ENCODE measurements at places on chromosomes 2 and 18. TPM values are rescaled to one million over a fixed set of nuclear protein-coding genes. Genes with fewer than 3 reads are reported as not detected.
A peak's percentile ranks its signal among the peaks of the same experiment; 100 is the strongest.

DNA sequence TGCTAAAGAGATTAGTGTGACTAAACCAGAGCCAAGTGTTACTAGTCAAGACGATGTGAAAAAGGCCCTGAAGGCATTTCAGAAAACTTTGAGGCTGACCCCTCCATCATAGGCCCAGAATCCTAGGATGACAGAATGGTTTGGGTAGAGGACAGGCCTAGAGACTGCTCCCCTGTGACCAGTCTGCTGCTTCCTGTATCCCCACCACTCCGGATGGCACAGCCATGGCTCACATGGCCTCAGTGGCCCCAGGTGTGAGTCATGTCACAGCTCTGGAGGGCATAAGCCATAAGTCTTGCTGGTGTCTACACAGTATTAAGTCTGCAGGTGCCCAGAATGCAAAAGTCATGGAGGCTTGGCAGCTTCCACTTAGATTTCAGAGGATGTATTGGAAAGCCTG is 12.4 kb upstream of the STAT1 start:
- H3K27ac ChIP-seq: no peak overlapping the region
- H3K4me3 ChIP-seq: no peak overlapping the region
- no peak for DNase-seq
- no peaks in the 10 kb centered on the region for H3K27me3 ChIP-seq

DNA sequence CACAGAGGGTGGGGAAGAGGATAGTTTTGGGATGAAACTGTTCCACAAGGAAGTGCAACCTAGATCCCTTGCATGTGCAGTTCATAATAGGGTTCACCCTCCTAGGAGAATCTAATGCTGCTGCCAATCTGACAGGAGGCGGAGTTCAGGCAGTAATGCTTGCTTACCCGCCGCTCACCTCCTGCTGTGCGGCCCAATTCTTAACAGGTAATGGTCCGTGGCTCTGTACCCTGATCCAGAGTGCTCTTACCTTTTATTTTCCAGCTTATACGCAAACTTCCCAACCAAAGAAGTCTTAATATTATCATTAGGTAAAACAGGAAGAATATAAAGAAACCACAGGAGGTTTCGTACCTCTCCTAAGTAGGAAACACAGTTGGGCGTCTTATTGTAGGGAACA is 82.7 kb upstream of the CD302 start:
- H3K4me3 ChIP-seq: no peak overlapping the region
- no peaks in the 10 kb centered on the region for H3K27me3 ChIP-seq
- H3K4me1 ChIP-seq: peaks cover 38% of the 10 kb centered on the region
- DNase-seq: no peak
- peaks cover 89% of the 10 kb centered on the region for H3K36me3 ChIP-seq
- peak overlapping the region; percentile 91 for H3K27ac ChIP-seq

DNA sequence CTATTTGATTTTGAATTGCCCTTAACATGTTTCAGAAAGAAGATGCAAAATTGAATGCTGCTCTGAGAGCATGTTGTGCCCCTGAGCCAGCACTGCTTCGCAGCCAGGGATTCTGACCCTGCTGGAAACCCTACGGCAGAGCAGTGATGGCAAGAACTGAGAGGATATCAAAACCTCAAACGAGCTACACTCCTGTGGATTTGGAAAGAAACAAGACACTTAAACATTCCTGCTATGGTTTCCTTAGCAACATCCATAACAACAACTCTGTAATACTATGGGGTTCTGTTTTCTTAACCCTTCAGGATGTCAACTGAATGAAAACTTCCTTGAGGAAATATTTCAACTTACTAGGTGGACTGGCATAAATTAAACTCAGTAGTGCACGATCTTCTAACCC is 649.1 kb downstream of the NYAP2 start:
- no peak overlapping the region for H3K4me3 ChIP-seq
- no peak overlapping the region for H3K27ac ChIP-seq
- DNase-seq: no peak
- H3K4me1 ChIP-seq: no peaks in the 10 kb centered on the region
- no peaks in the 10 kb centered on the region for H3K36me3 ChIP-seq

DNA sequence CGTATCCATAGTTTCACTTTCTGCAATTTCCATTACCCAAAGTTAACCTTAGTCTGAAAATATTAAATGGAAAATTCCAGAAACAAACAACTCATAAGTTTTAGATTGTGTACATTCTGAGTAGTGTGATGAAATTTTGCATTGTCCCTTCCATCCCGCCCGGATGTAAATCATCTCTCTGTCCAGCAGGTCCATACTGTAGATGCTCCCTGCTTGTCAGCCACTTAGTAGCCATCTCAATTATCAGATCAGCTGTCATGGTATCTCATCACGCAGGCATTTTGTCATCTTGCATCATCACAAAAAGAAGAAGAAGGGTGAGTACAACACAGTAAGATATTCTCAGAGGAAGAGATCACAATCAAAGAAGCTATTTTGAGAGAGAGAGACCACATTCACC is 185.0 kb upstream of the STK17B start:
- peaks cover 16% of the 10 kb centered on the region for H3K27me3 ChIP-seq
- H3K4me3 ChIP-seq: no peak overlapping the region
- H3K27ac ChIP-seq: no peak overlapping the region
- no peaks in the 10 kb centered on the region for H3K36me3 ChIP-seq

CNDP1 gene
- total RNA-seq: 0.33 TPM

DNA sequence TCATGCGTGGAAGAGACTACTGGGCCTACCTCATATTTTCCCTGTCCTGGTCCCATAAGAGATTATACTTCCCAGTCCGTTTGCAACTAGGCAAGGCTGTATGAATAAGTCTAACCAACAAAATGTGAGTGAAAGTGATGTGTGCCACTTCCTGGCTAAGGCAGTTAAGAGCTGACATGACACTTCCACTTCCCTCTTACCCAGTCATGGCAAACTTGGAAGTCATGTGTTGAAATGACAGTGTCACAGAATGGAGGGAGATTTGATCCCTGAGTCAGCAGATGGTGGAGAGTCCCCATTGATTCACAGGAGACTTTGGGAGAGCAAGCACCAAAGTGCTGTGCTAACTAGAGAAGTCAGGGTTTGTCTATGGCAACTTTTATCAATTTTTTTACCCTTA is 36.4 kb downstream of the TACR1 start:
- DNase-seq: no peak
- no peak overlapping the region for H3K4me3 ChIP-seq
- no peaks in the 10 kb centered on the region for H3K4me1 ChIP-seq
- no peak overlapping the region for H3K27ac ChIP-seq

- no peaks in the 10 kb centered on the region for H3K36me3 ChIP-seq
- H3K27me3 ChIP-seq: no peaks in the 10 kb centered on the region
- DNase-seq: no peak
- H3K4me1 ChIP-seq: no peaks in the 10 kb centered on the region
- H3K27ac ChIP-seq: no peak overlapping the region
- no peak overlapping the region for H3K4me3 ChIP-seq
Observed at GRCh38 chr2:19547321-19547720, 188.9 kb upstream of the OSR1 start.

ASPRV1 gene
- total RNA-seq: 0.56 TPM

GRCh38 chr2:75030218-75031009 is 72.0 kb downstream of the POLE4 start:
- no peak overlapping the region for H3K4me3 ChIP-seq
- H3K36me3 ChIP-seq: peaks cover 2% of the 10 kb centered on the region
- DNase-seq: no peak
- H3K4me1 ChIP-seq: no peaks in the 10 kb centered on the region
- H3K27ac ChIP-seq: no peak overlapping the region

- peaks cover 70% of the 10 kb centered on the region for H3K4me1 ChIP-seq
- H3K36me3 ChIP-seq: peaks cover 9% of the 10 kb centered on the region
- H3K27me3 ChIP-seq: no peaks in the 10 kb centered on the region
- H3K27ac ChIP-seq: peak overlapping the region; percentile 65
- H3K4me3 ChIP-seq: peak overlapping the region; percentile 79
Observed at GRCh38 chr2:10331027-10331701, 28.5 kb downstream of the HPCAL1 start.

FOXD4L1 gene
- total RNA-seq: 0.17 TPM

- no peak for DNase-seq
- H3K36me3 ChIP-seq: peaks cover 2% of the 10 kb centered on the region
- no peak overlapping the region for H3K27ac ChIP-seq
- H3K27me3 ChIP-seq: no peaks in the 10 kb centered on the region
- no peaks in the 10 kb centered on the region for H3K4me1 ChIP-seq
Observed at GRCh38 chr2:47551800-47552525, 149.0 kb downstream of the MSH2 start.

Measured in activated B cell treated with CpG ODN at 0.5 μM for 24 hours (primary cell).